NCI-H1436 treated with DMSO at 0.1 percent for 48 hours (cell line): ENCODE measurements at places on chromosomes 6 and 20.

DNA sequence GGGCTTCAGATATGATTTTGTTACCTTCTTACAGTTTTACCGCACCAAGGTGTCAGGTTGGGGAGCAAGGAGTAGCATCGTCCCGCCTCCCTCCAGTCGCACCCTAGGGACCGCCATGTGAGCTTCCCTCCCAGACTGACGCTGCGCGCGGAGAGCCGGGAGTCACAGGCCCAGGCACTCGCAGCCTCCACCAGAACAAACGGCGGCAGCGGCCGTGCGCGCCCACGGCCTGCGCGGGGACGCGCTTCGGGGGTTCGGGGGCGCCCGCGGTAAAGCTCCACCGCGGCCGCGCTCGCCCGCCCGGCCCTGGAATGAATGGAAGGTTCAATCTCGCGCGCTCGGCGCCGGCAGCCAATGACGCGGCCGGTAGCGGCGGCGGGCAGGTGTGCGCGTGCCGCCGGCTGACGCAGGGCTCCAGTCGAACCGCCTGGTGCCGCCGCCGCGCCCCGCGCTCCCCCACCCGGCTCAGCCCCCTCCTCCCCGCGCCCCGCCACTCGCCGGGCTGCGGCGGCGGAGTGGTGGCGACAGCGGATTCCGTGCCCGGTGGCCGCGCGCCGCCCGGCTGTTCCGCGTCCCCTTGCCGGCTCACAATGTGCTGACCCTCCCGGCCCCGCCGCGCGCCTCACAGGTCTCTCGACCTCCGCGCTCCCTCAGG, 16.5 kb upstream of the LIN28B start:
- no peak for DNase-seq

DNA sequence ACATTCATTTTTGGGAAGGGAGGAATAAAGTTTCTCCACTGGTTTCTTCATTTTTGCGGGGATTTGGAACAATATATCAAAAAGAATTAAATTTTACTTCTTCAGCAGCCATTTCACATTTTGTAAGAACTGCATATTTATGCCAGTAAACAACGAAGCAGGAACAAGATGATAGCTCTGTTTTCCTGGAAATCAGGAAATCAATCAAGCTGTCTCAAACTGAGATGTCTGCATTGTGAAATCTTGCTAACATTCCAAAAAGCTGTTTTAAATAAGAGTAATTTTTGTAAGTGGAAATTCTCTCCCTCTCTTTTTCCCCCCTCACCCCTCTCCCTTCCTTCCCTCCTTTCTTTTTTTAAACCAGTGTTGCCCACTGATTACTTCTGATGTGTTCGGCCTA, 20.0 kb downstream of the MAPK13 start:
- DNase-seq, result no peak

DNA sequence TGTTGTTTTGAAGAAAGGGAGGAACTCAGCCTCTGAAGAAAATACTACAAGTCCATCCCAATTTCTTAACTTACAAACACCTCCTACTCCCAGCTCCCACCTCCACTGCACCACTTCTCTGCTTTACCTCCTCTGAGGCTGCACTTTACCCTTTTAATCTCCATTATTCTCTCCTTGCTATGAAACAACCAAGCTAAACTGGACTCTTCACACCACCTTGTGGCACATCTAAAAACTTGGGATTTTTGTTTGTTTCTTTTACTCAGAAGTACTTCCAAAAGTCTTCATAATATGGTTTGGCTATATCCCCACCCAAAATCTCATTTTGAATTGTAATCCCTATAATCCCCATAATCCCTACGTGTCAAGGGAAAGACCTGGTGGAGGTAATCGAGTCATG, 142.2 kb downstream of the MOXD1 start:
- DNase-seq, result no peak

DNA sequence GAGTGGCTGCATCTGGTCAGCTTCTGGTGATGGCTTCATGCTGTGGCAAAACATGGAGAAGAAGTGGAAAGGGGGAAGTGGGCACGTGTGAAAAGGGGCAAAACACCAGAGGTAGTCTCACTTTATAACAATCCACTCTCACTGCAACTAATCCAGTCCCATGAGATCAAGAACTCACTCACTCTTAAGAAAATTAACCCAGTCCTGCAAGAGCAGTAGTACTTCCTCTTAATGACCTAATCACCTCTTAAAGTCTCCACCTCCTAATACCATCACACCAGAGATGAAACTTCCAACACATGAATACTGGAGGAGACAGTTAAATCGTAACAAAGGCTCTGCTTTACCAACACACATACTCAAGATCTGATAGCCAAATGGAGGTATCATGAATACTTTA, 152.6 kb downstream of the THEMIS start:
- no peak for DNase-seq

- no peak for DNase-seq
Measured at GRCh38 chr20:38055294-38055693, 21.7 kb downstream of the RPRD1B start.

GRCh38 chr6:136435101-136435500, 115.1 kb downstream of the MAP7 start:
- no peak for DNase-seq

- no peak for DNase-seq
Measured at GRCh38 chr6:146550911-146551310, 7.3 kb downstream of the RAB32 start.

- no peak for DNase-seq
Measured at GRCh38 chr20:39960522-39961428, 728.3 kb downstream of the MAFB start.

DNA sequence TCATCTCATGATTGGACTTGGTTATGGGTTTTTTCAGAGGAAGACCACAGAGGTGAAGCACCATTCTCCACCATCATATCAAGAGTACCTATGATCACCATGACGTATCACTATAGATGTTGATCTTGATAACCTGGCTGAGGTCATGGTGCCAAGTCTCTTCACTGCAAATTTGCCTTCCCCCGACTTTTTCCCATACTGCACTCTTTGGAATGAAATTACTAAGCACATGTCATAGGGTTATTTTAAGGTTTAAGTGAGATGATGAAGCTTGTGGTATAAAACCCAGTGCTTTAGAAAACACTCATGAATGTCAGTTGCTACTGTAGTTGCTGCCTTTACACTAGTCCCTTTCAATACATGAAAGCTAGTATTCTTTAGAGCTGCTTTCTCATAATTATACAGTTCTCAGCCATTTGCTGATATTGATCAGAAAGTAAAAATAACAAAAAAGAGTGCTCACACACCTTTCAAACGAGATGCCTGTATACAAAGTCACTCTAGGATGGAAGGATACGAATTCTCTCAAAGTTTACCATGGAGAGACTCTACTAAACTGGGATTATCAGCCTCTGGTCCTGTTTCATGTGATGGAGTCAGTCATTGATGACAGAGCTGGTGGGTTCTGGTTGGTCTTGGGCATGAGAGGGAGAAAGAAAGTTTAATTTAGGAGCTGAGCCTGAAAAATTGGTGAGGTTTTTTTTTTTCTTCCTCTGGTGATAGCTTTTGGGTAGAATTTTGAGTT, 228.1 kb downstream of the PRL start:
- DNase-seq, result no peak

GRCh38 chr20:5309971-5310370, 6.8 kb downstream of the PROKR2 start:
- DNase-seq, result no peak

- DNase-seq, result no peak
Measured at GRCh38 chr6:169160091-169160854, 93.4 kb downstream of the THBS2 start.

- no peak for DNase-seq
Measured at GRCh38 chr20:56928007-56928406, 298.9 kb downstream of the TFAP2C start.

GRCh38 chr20:50347284-50348063, 156.8 kb downstream of the CEBPB start:
- DNase-seq, result no peak

- DNase-seq, result peak; percentile 39
Measured at GRCh38 chr20:4956200-4956810, 45.0 kb downstream of the SLC23A2 start.

GRCh38 chr20:37349517-37350491, 3.9 kb downstream of the SRC start:
- DNase-seq, result no peak

DNA sequence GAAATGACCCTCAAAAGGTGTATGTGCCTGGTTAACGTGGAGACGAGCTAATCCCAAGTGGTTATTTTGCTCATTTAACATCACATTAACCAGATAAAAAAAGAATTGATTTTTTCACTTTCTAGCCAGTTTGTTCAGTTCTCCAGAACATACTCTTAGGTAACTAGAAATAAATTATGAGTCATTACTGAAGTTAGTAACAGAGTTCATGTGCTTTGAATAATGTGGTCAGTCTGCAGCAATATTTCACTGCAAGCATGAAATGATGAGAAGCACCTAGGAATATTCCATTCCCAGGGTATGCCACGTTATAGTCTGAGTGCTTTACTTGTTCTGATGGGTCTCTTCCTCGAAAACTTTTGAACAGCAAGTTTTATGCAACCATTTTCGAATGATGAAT, 138.3 kb upstream of the INSM1 start:
- no peak for DNase-seq

GRCh38 chr6:142378138-142378875, 76.5 kb downstream of the ADGRG6 start:
- peak; percentile 28 for DNase-seq

DNA sequence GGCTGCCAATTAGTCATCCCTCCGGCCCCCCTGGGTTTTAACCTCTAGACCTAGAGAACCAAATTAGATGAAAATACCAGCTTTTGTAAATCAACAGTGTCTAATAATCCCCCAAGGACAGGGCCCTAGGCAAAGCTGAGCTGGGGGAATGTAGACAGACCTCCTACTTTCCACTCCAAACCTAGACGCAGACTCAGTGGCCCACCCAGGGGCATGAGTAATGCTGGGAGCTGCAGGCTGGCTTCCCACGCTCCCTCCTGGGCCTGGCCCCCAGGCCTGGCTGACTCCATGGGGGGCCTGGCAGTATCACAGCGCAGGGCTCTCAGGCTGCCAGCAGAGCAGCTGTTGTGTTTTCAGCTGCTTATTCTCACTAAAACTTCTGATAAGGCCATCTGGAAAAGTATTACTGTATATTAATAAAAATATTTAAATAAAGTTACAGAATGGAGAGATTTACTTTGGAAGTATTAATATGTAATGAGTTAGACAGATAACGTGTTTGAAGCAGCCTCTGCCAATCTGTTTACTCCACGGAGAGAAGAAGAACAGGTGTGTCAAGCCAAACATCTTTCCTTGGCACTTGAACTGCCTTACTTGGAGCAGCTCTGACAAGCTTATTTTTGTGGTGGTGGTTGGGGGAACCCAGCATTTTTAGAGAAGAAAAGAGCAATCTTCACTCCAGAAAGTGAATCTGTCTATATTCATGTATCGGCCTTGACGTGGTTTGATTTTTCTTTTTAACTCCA, 144.0 kb upstream of the AGPAT4 start:
- no peak for DNase-seq

DNA sequence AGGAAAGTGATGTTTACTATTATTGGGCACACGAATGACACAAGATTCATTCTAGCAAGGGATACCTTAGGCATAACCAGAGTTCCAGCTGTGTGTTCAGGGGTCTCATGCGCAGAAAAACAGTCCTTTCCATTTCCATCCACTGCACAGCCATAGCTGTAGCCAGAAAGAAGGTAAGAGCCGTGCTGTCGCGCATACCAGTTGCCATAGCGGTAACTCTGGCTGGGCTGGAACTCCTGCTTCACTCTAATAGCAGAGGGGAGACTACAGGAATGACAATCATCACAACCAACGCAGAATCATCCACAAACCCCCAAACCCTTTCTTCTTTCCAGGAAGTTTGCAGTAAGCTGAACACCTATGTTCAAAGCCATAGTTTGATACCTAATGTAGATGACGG, 7.5 kb downstream of the C6orf52 start:
- DNase-seq, result no peak

DNA sequence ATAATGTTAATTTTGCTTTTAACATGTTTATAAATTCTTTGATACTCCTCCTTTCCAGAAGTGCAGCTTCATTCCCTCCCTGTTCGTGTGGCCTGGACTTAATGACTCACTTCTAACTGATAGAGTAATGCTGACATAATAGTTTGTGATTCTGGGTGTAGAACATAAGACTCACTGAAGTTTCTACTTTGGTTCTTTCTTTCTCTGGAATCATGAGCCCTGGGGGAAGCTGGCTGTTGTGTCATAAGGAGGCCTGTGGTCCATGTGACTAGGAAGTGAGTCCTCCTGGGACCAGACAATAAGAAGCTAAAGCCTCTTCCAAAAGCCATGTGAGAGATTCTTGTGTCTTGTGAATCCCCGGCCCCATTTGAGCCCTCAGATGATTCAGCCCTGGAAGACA, 30.5 kb upstream of the HLA-G start:
- no peak for DNase-seq

DNA sequence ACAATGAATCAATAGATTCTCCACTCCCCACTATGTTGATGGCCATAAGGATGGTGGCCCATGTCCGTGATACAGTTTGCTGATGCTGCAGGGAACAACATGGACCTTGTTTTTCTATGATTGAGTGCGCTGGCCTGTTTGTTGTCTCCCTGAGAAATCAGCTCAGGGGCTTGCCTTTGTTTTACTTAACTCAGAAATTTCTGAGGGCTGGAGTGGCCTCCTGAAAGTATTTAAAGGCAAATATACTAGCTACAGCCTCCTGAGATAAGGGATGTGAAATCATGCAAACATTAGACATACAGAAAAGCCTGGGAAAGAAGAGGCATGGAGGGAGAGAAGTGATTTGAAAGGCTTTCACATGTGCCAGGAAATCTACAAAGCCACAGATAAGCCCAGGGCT, 170.3 kb upstream of the FLRT3 start:
- DNase-seq, result no peak

GRCh38 chr20:52411611-52412010, 220.0 kb upstream of the ZFP64 start:
- DNase-seq, result no peak

DNA sequence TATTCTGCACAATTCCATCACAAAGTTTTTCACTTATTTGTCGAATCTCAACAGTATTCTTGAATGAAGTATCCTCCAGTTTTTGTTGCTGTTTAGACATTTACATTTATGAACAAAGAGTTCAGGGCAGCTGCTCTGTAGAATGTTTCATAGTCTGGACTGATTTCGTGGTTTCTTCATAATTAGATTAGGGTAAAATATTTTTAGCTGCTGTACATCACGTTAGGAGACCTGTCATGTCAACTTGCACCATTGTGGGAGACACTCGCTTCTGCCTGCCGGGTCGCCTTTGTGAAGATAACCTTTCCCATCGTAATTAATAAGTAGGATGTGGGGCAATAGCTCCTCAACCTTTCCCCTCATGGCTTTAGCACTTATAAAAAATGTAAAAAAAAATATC, 27.5 kb upstream of the RPS6KA2 start:
- DNase-seq, result no peak

- DNase-seq, result no peak
Measured at GRCh38 chr6:8855411-8855810, 420.1 kb upstream of the SLC35B3 start.

GRCh38 chr6:43192911-43193310, 10.9 kb downstream of the CUL9 start:
- DNase-seq, result no peak

- no peak for DNase-seq
Measured at GRCh38 chr6:128235556-128235955, 284.8 kb downstream of the PTPRK start.

GRCh38 chr20:53652859-53653517, 59.3 kb upstream of the ZNF217 start:
- no peak for DNase-seq
